NCI-H2107 (cell line): ENCODE measurements at places on chromosomes 2 and 18.

DNA sequence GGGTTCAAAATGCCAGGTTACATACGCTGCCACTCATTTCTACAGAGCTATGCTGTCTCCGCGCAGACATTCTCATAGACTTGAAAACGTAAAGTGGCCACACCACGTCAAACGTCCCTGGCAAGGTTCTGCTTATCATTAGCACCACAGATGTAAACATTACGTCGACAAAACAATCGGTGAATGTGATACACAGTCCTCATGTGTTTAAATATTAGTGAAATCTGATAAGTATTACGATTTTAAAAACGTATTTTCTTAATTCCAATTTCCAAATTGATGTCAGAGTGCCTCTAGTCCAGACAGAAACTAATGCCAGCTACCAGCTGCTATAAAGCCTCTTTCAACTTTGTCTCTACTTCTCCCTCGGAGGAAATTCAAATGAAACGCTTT lies 1.2 kb downstream of the STK17B start:
- no peak for DNase-seq

DNA sequence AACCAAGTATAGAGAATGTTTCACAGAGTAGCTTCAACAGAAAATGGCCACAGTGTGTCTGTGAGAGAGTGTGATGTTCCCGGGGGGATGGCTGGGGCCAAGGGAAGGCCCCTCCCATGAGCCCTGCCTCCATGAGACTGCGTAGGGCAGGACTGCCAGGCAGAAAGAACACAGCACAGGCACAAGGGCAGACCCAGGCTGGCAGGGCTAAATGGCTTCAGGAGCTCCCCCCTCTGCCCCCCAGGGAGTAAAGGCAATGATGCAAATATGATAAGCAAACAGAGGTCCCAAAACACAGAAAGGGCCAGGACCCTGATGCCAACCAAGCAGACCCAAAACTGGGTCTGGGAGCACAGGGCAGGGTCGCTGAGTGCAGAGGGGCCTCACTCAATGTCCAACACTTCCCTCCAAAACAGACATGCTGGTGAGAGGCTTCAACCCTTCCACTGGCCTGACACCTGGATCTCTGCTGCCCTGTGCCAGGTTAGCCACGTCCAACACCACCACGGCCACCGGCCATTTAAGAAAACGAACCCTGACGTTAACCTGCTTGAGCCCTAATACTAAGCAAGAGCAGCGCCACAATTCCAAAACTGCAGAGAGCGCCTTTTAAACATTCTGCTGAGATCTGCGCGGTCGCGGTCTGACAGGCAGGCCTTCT lies 90.3 kb downstream of the HDAC4 start:
- no peak for DNase-seq

- no peak for DNase-seq
These were observed 8.8 kb upstream of the UGT1A10 start for GRCh38 chr2:233627331-233628025.

GRCh38 chr2:100483895-100484294 lies 13.6 kb downstream of the NMS start:
- no peak for DNase-seq

- no peak for DNase-seq
These were observed 101.0 kb upstream of the CERS6 start for GRCh38 chr2:168355121-168355520.

DNA sequence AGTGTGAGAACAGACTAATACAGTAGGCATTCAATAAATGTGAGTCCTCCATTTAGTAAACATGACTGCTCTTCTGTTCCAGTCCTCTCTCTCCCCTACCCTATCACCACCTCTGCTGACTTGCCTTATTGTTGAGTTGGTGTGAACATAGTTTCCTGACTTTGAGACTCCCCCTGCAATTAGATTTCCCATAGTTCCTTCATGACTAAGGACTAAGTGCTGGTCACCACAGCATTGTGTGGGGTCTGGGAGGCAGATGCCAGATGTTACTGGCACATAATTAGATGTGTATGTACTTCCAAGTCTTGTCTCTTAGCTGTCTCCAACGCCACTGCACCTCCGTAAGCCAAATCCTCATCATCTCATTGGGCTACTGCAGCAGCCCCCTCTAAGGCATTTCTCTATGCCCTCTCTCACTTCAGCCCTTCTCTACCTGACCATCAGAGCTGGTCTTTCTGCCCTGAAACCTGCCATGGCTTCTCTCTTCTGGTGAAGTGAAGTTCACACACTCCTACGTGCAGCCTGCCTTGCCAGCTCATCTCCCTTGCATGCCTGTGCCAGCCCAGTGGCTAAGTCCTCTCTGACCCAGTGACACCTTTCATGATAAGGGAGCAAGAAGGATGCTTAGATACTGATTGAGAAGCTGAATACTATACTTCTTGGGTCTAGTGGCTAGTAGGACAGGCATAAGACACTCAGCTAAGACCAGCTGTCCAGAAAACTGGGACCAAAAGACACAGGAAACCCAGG lies 81.6 kb upstream of the ALPP start:
- DNase-seq: no peak

GRCh38 chr2:113064898-113065297 lies 2.9 kb upstream of the IL1F10 start:
- DNase-seq: no peak

DNA sequence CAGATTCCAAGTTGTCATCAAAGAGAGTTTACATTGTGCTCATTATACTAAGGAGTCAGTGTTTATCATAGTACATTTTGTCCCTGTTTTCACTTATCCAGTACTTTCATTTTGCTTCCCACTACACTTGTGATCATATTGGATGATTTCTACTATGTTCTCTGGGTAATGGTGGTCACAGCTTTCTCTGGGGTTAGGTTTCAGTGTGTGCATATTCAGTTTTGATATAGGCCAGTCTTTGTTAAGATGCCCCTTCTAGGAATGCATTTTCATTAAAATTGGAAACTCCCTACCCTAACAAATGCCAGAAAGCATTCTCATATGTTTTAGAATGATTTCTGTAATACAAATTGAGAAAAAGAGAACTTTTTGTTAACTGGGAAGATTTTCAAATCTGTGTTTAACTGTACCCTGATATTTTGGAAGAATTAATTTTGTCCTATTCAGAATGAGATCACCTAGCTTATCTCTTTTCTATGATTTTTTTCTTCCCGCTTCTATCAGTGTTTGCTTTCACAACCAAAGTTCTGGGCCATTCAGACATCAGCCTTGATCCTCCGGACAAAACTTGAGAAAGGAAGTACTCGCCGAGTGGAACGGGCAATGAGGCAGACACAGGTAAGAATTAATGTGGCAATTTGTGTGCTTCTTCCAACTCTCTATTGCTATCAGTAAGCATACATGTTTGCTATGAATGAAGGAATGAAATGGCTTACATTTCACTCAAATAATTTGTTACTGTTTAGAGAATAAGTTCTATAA lies 74.6 kb downstream of the TTC27 start:
- DNase-seq: no peak

DNA sequence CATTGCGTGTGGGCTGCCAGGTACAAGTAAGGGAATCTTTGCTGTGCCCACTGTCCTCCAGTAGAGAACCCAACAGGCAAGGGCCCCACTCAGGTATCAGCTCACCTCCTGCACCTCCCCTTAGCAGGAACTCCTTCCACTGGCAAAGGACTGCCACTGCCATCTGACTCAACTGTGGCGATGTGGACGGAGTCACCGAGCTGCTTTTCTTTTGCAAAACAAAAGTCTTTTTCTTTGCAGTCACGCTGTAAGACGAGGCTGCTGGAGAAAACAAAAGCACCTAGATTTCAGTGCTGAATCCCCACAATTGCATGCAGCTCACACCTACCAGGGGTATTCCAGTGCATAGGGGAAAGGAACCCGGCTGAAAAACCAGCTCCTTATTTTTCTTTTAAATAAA lies 7.9 kb downstream of the MTERF4 start:
- DNase-seq: no peak

DNA sequence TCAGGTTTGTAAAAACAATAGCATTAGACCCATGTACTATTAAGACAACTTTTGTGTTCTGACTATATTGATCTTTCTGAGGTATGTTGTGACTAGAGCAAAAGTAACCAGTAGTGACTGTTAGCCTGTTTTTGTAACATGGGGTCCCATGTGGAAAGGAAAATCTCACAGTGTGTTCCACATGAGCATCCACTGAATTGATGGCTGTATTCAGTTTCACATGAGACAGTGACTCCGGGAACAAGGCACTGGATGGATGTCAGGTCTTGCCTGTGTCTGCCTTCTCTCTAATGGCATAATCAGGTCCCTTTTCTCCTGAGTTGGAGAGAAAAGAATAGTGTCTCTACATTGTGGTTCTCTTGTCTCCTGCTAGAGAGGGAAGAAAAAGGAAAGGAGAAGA lies 27.5 kb downstream of the TMEM178A start:
- no peak for DNase-seq

- no peak for DNase-seq
These were observed 34.5 kb upstream of the GRB14 start for GRCh38 chr2:164655750-164656149.

GRCh38 chr2:197208841-197209240 lies 101.7 kb downstream of the ANKRD44 start:
- DNase-seq: no peak

DNA sequence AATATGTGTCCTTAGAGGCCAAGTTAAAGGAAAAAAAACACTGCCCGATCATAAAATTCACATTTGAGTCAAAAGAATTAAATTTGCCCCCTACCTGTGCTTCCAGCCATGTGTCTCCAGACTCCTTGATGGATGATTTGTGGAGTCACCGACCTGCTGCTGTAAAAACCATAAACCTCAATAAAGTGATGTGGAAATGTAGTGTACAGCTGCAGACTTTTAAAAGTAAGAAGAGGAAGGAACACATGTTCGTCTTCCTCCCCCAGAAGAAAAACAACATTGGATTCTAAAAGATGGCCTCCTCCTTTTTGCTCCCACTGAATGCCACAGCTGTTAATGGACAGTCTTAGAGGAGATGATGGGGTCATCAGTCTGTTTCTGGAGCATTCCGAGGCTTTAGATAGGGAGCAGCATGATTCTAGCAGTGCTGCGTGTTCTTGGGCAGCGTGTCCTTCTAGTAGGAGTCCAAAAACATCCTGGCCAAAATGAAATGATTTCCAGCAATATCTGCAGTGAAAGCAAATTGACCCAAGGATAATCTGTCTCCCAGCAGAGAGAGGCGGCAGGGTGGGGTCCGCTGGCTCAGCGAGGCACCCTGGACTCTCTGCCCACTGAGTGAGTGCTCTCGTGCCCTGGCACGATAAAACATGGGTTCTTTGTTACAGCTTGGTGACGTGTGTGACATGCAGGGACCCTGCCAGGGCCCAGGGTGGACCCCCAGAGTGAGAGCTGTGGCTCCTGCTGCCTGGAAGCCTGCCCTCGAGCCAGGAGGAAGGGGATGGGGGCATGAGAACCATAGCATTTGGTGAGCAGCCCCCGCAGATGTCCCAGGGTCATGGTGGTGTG lies 196.1 kb downstream of the FAM210A start:
- no peak for DNase-seq

DNA sequence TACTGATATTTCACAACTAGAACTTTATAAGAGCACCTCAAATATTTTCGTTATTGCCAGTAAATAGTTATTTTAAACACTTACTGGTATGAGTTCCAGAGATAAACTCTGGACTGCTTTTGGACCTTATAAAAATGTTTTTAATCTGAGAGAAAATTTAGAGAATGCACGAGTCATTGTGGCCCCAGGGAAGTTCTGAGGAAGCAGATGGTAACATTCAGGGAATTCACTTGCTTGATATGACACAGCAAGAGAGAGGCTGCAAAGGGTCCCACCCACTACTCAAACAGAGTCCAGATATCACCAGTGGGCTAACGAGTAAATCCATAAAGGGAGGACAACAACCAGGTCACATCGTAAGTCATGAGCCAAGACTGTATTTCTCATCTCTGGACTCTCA lies 526.8 kb downstream of the TDRD15 start:
- DNase-seq: no peak
